Esophagus muscularis mucosa (tissue), 4 donors: ENCODE measurements at places on chromosomes 13 and 19. TPM values are rescaled to one million over a fixed set of nuclear protein-coding genes. Genes with fewer than 3 reads are reported as not detected.

PSG1 gene
- not detected for total RNA-seq

CPB2 gene
- total RNA-seq: not detected

NAPSA gene
- 1.3 TPM for total RNA-seq

HCST gene
- 14.6 TPM for total RNA-seq

UNC13A gene
- total RNA-seq: under 0.01 TPM

SLC6A16 gene
- total RNA-seq: 2.8 TPM

ENOX1 gene
- 13.2 TPM for total RNA-seq

KATNAL1 gene
- 39.6 TPM for total RNA-seq

HSH2D gene
- total RNA-seq: 0.83 TPM

ZNF91 gene
- total RNA-seq: 25.5 TPM

GRCh38 chr19:10521461-10522171 lies 4.4 kb upstream of the S1PR5 start:
- DNase-seq: no peak

DNA sequence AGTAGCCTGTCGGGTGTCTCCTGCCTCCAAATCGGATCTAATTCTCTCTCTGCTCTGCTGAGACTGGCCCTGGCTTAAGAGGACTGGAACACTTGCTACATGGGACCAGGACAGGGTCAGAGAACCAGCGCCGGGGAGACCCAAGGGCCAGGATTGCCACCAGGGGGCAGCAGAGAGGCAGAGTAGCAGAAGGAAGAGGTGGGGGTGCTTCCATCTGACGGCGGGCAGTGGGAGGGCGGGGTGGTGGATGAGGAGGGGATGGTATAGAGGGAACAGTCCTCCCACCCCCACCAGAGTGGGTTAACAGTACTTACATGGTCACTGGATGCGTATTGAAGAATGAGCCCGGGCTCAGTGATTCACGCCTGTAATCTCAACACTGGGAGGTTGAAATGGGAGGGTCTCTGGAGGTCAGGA lies 11.9 kb downstream of the SELENOW start:
- peak; percentile 95 for DNase-seq

DNA sequence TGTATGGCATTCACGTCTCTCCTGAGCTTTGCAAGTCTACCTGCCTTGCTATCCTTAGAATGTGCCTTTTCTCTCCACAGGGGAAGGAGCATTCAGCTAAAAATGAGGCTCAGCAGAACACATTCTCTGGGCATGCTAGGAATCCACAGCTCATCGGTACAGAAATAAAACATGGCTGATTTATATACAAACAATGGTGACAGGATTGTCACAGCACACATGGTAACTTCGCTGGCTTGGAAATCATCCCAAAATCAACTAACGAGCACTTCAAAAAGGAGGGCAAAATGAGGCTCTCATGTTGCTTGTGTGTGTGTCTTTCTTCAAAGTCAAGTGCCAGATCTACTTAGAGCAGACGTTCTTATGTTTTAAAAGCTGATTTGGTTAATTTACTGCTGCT lies 373.0 kb downstream of the FGF14 start:
- no peak for DNase-seq

GRCh38 chr13:41942462-41943094 lies 18.3 kb downstream of the VWA8 start:
- no peak for DNase-seq

DNA sequence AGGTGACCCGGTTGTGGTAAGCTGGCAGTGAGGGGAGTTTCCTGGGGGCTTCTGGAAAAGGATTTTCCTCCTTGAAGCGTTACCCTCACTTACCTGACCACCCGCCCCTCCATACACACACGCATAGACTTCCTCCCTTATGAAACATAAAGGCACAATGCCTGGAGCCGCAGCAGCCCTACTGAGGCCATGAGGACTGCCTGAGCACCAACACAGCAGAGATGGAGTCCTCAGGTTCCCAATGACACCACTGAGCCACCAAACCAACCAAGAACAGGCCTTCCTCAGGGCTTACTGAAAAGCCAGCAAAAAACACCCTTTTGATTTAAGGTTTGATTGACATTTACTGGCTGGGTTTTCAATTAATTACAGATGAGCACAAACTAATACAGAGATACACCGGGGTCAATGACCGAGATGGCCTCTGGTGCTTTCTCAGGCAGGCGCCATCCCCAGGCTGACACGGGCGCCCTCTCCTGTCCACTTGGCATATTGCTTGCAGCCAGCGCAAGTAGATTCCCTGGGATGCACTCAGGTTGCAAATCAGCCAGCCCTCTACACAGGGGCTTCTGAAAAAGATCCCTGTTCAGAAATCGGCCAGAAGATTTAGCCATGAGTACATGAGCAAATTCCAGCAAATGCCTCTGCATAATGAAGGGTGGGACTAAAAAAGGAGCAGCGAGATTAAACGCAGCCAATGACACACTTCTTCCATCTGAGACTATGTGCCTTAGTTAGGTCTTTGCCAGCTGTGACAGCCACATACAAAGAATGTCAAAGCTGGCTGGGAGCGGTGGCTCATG lies 14.8 kb downstream of the OPA3 start:
- no peak for DNase-seq

- no peak for DNase-seq
These were observed 24.1 kb downstream of the SPC24 start for GRCh38 chr19:11131471-11131870.

- peak; percentile 90 for DNase-seq
These were observed 48.4 kb downstream of the SERP2 start for GRCh38 chr13:44421853-44422525.

DNA sequence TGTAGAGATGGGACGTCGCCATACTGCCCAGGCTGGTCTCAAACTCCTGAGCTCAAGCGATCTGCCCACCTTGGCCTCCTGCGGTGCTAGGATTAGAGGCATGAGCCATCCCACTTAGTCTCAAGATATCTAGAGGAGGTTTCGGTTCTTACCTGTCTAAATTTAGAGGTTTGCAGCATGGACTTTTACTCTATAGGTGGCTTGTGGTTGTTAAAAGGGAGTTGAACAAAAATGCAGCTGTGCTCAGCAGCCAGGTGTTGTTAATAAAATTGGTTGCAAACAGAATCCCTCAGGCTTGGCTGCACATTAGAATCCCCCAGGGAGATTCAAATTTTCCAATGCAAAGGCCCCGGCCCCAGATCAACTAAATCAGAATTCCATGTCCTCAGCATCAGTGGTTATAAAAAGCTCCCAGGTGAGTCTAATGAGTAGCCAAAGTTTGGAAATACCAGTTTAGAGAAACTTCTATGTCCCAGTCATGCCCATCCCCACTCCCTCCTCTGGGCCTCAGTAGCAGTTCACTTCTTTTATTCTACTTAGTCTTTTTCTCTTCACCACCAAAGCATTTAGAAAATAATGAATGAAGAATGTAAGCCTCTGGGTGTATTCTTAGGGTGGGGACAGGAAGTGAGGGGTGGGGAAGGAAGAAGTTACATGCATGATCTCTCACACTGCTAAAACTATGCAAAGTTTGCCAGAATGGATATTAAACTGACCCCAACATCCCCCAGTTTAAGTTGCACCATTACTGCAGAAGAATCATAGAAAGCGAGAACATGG lies 471.0 kb downstream of the COG6 start:
- no peak for DNase-seq

DNA sequence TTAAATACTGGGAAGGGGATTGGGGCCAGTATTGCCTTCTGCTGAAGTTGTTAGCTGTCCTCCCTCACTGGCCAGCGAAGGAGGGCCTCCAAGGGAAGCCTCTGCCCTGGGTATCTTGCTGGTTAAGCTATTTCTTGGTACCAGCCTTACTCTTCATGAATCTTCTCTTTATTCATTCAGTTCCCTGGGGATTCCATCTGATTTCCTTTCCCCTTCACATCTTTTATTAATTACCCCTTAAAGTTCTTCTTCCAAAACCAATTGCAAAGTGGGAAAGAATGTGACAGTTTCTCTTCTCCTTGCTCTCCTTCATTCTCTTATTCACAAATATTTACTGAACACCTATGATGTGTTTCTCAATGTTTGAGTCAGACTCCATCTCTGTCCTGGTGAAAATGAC lies 36.7 kb upstream of the STK24 start:
- no peak for DNase-seq

- DNase-seq: no peak
These were observed 19.8 kb downstream of the COL4A1 start for GRCh38 chr13:110286833-110287819.

GRCh38 chr19:10870501-10870954 lies 825 bp upstream of the CARM1 start:
- no peak for DNase-seq

GRCh38 chr13:20824762-20825476 lies 51.2 kb upstream of the EEF1AKMT1 start:
- no peak for DNase-seq
